ENCODE measurements at places on chromosomes 4 and X.
A peak's percentile ranks its signal among the peaks of the same experiment; 100 is the strongest.

- DNase-seq, result no peak
Measured at GRCh38 chr4:135732448-135732847, 1530.9 kb upstream of the PABPC4L start.

DNA sequence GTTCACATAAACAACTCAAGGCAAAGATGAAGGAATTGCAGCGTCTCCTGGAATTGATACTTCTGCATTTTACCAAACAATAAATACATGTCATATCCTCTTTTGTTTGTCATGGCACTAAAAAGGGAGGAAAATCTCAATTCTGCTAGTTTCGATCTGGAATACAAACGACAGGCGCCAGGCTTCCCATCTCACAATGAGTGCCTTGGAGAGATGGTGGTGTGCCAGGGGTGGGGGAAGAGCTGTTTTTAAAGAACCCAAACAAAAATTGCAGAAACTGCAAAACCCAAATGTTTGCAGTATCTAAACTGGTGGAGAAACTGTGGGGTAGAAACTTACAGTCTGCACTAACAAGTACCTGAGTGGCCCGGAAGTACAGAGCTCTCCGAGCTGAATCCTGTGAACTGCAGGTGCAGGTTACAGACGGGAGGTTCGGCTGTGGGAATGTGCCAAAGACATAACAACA, 53.0 kb upstream of the KLF3 start:
- DNase-seq, result no peak

DNA sequence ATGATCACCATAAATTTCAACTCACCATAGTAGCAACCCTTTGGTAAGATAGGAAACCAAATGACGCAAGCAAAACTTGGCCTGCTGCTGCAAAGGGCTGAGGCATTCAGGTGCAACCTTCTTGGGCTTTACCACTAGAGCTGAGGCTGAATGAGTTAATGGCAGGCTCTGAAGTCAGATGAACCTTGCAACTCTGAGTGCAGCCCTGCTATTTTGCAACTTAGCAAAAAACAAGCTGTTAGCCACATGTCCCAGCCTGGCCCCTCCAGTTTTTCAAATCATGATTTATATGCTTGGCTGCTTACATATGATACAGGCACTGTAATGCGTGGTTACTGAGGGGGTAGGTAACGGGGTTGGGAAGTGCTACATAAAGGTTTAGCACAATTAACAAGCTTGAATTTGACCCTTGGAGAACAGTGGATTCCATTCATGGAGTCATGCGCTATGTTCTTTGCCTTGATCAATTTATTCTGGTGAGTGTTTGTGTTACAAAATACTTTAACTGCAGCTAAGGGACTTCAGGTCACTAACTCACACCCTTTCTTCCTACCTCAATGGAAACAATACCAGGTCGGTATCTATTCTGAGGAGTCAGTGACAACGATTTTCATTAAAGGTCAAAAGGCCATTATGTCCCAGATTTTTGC, 80.5 kb upstream of the PPARGC1A start:
- DNase-seq, result peak; percentile 80

DNA sequence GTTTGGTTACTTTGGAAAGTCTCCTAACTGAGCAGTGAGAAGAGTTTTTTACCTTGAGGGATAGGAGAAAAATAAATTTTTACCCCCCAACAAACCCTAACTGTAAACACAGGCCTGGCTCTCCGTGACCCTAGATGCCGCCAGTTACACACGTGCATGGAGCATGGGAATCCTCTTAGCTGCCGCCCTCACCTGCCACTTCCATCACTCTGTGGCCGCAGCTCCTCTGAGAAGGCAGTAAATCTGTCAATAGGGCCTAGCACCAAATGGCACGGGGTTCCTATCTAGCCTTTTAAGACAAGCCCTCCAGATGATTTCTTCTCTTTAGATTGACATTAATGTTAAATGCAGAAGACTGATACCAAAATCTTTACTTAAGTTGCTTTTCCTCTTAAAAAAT, 330.3 kb upstream of the FAM241A start:
- DNase-seq, result no peak

- DNase-seq, result no peak
Measured at GRCh38 chr4:156672492-156673305, 298.9 kb downstream of the PDGFC start.

DNA sequence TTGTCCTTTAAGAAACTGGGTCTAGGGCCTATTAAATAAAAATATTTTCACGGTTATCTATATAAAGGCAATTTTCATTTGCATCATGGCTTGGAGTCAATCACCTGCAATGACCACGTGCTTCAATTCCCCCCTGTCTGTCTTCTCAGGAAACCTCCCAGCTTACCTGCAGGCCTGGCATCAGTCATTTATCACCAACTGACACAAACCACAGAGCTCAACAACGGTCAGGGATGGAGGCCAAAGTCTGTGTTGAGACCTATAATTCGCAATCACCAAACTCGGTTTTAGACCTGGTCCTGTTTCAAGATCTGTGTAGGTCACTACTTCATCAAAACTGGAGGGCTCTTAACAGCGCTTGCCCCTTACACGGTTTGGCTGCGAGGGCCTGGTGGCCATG, 1.9 kb downstream of the SLC9A7 start:
- DNase-seq, result no peak

- no peak for DNase-seq
Measured at GRCh38 chr4:55399581-55399980, 3.8 kb downstream of the TMEM165 start.

- no peak for DNase-seq
Measured at GRCh38 chrX:3094261-3094660, 53.0 kb downstream of the ARSF start.

DNA sequence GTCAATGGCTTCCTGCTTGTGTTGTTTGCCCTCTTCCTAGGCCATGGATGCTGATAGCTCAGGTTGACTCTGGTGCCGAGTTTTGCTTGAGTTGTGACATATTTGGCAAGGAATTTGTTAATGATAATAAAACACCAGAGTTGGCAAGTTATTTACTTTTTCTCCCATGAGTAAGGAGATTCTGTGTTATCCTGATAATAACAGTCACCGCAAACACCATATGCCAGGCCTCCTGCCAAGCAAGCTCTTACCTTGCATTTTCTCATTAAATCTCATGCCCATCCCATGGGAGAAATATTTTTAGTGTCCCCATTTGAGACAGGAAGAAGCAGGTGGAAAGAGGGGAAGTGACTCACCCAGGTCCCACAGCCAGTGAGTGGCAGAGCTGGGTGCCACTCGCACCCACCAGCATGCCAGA, 67.4 kb upstream of the CLCN4 start:
- no peak for DNase-seq

DNA sequence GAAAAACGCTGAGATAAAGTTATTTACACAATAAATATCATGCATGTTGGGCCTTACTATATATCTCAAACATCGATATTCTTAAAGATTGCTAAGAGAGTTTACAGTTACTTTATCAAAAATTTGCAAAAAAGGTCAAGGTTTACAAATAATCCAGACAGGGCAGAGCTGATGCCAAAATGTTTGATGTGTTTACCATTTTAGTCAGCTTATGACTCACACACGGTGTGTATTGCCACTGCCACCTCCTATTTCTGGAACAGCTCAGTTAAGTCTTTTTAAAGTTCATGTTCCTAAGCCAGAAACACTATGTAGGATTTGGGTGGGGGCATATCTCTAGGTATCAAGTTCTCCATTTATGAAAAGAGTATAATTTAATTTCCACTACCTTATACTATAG, 580.6 kb downstream of the INPP4B start:
- no peak for DNase-seq

DNA sequence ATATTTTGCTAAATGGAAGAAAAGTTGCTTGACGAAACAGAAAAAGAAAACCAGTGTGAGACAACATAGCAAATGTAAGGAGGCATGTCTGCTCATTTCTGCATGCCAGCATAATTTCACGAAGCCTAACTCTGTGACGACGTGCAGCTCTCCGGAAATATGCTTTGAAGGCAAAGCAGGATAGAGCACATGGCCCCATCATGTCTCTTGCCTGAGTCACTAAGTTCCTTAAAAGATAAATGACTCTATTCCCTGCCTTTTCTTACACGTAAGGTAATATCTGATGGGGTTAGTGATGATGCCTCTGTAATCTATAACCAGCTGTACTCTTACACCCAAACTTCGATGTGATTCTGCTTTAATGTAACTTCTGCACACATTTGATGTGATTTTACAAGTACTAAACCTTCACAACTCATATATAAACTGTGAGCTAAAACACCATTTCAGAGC, 64.5 kb downstream of the ANXA3 start:
- DNase-seq, result peak; percentile 53

- DNase-seq, result peak; percentile 18
Measured at GRCh38 chr4:41887821-41888686, 47.2 kb upstream of the TMEM33 start.
